ENCODE measurements at places on chromosomes 1 and 21.

DNA sequence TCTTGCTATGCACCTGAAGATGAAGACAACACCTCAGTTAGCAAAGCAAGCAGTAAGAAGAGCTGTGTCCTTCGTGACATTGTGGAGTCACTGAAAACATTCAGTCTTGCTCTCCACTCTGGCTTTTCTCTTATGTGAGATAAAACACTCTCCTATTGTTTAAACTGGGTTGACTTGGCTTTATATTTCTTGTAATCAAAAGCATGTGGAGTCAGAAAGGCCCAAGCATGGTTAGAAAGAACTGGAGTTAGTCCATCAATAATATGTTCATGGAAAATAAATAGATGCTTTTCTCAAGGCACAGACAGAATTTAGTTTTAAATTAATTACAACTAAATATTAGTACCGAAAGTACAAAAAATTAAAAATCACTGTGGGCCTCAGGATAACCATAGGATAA, 61.7 kb downstream of the UBE2U start:
- no peak for DNase-seq

DNA sequence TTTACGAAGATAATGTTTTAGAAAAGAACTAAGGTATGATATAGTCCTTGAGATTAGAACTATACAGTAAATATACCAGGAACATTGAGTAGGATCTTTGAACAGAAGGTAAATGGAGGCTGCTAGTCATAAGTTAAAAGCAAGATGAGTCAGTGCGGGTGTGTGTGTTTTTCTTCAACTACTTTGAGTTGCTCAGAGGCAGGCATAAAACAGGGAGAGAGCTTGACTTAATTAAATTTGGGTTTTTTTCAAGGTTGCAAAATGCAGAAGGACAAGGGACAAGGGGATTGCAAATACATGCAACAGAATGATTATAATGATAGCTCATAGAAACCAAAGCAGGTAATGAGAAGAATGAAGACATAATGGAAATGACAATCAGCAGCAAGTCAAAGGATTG, 815.1 kb downstream of the NCAM2 start:
- DNase-seq: no peak

GRCh38 chr1:4664606-4665005, 10.2 kb downstream of the AJAP1 start:
- DNase-seq: no peak

DNA sequence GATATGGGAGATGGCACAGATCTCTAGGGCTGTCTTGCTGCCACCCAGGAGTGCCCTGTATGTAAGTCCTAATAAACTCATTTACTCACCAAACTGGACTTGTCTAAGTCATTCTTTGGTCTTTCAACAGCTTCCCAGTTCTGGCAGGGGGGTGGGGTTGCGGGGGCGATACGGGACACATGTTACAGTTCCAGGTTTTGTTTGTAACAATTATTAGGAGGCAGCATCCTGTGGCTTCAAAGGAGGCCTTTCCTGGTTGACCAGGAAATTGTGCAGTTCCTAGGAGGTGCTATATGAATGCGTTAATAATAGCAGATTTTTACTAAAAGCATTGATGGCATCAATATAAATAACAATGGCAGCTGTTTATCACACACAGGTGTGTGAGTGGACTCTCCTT, 42.7 kb upstream of the TRIM45 start:
- no peak for DNase-seq

- DNase-seq: no peak
Measured at GRCh38 chr1:219629296-219629880, 16.5 kb upstream of the ZC3H11B start.

- DNase-seq: no peak
Measured at GRCh38 chr1:33741749-33742148, 122.1 kb upstream of the HMGB4 start.

- DNase-seq: no peak
Measured at GRCh38 chr1:237932816-237933215, 42.1 kb upstream of the ZP4 start.

DNA sequence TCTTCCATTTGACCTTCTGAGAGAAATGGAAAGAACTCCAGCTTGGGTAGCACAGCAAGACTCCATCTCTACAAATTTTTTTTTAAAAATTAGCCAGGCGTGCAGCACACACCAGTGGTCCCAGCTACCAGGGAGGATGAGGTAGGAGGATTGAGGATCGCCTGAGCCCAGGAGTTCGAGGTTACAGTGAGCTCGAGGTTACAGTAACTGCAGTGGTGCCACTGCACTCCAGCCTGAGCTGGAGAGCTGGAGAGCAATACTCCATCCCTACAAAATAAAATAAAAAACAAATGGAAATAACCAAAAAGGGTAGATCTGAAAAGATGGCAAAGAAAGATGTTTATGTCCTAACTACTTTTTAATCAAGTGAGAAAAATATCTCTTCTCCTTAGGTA, 14.5 kb downstream of the POGZ start:
- DNase-seq: no peak

DNA sequence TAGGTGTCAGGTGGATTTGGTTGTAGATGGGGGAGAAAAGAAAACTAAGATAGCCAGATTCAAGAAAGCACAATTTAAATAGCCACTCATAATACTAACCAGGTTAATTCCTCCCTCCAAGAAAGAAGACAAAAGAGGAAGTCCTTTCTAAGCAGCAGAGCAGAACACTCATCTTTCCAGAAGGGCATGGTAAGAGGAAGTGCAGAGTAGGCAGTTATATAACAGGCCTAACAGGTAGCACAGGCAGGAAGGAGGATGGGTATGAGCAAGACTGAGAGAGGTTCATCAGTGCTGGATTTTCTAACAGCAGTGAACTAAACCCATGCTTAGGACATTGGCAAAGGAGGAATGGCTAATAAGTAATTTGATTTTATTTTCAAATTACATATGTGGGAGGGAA, 517.5 kb downstream of the PLPP3 start:
- DNase-seq: peak; percentile 60

DNA sequence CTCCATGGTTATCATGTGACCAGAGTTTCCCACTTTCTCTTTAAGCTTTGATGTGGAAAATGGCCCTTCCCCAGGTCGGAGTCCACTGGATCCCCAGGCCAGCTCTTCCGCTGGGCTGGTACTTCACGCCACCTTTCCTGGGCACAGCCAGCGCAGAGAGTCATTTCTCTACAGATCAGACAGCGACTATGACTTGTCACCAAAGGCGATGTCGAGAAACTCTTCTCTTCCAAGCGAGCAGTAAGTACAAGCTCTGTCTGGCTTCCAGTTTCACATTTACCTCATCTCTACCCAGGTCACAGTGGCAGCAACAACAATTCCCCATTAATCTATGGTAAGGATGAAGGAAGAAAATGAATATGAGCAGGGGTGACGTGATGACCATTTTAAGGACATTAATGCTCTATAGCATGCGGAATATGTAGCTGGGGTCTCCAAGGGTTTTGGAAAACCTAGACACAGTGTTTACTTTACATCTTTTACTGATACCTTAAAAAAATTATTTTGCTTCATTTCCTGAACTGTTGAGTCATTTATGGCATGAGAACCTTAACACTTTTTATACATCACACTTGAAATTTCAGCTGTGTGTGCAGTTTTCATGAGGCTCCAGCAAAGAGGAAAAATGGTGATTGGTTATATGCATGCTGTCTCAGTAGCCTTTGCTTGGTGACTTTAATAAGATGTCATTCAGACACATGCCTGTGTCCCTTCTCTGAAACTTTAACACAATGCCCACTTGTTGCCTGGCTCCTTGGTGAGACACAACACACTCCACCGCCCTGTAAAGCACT, 286.3 kb upstream of the SGIP1 start:
- no peak for DNase-seq

DNA sequence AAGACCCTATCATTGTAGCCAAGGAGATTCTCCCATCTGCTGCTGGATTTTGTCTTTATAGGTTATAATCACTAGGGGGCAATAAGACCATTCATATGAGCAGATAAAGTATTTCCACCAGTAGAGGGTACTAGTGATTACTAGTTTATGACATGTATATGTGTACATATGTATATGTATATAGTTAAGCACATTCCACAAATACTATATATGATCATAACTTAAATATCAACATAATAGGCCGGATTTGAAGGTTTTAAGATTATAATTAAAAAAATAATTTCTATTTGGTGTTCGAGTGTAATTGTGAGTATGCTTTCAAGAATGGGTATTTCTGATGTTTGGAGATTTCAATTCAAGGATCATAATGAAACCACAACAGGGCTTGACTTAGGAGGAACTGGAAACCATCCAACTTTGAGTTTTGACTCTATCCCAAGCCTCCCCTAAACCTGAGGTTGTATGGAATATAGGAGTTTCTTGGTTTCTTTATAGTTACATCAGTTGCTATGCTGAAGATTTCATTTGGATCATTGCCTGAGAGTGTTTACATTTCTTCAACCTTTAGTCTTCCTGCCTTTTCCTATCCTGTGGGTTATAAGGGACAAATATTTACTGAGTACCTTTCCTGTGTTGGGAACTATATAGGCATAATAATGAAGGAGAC, 16.9 kb downstream of the TCEANC2 start:
- peak; percentile 70 for DNase-seq

DNA sequence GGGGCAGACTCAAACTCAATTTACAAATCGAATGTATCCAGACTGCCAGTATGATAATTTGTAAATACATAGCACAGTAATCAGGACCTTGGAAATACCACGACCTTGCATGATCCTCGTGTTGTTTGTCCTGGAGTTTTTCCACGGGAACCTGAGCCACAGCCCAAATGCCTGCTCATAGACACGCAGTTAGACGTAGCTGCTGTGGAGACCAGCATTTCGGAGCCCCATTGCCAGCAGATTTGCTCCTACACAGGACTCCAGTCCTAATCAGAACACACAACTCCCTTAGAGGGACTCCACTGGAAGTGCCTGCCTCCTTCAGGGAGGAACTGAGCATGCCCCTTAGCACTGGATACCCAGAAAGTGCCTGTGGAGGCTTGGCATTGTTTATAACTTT, 163.2 kb downstream of the GALNT2 start:
- DNase-seq: no peak

- no peak for DNase-seq
Measured at GRCh38 chr1:221347706-221348105, 394.2 kb downstream of the DUSP10 start.

GRCh38 chr1:65341381-65341780, 32.0 kb downstream of the DNAJC6 start:
- no peak for DNase-seq

DNA sequence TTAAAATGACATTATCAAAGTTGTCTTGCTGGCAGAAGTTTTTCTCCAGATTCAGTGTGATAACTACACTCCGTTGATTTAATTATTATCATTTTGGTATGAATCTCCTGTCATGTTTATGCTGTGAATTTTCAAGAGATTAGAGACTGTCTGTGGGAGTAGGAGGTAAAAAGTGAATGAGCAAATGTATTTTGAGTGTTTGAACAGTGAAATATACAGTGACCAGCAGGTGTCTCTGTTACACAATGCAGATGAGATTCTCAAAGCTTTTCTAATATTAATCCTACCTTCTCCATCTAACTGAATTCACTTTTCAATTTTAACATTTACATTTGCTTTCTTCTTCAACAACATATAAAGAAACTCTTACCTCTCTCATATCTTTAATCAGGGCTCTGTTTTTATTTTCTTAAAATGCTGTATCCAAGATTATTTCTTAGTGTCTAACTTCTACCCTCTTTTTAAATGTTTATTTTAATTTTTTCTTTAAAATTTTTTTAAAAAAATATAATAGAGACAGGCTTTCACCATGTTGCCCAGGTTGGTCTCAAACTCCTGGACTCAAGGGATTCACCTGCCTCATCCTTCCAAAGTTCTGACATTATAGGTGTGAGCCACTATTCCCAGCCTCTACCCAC, 20.9 kb upstream of the HSPA13 start:
- peak; percentile 30 for DNase-seq

GRCh38 chr1:24806588-24806987, 61.3 kb downstream of the CLIC4 start:
- DNase-seq: no peak

DNA sequence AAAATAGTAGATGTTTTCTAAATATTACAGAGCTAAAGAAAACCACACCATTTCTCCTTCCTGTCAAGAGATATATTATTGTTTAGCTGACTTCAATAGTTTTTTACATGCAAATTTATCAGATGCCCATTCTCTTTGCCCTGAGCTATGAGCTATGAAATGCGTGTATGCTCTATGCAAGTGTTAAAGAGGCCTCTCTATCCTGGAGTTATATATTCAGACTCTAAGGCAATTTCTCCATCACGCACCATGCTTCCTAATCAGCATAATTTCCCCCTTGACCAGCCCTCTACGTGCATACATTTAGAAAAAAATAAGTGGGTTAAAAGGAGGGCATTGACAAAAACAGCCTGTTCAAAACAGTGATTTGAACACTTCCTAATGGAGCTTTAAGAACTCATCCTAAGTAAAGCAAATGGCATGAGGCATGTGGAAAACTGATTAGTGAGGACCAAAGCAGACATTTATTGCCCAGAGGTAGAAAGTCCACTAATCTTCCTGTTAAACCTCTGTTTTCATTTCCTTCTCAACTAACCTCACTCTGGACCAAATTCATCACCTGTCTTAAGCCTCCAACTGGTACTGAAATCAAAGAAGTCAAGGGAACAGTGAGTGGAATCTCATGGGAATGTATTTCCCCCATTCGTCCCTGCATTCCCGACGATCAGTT, 565.8 kb upstream of the PKN2 start:
- DNase-seq: no peak

GRCh38 chr1:41805771-41806471, 112.8 kb downstream of the HIVEP3 start:
- DNase-seq: no peak

DNA sequence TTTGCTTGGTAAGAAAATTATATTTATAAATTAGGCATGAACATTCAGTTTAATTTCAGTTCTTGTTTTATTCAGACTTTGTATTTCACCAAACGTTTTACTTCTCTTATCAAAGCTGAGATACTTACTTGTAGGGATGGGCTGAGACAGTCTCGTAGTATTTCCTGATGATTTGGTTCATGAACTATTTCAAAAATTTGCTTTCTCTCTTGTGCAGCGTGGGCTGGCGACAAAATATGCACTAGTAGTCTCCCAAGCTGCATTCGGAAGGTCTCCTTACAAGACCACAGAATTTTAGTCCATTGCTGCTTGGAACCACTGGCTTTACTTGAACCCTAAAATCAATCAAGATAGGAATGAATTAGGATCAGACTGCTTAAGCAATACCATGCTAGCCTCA, 91.7 kb upstream of the GNG4 start:
- DNase-seq: no peak

- DNase-seq: peak; percentile 66
Measured at GRCh38 chr1:66402194-66402593, 131.8 kb upstream of the SGIP1 start.

DNA sequence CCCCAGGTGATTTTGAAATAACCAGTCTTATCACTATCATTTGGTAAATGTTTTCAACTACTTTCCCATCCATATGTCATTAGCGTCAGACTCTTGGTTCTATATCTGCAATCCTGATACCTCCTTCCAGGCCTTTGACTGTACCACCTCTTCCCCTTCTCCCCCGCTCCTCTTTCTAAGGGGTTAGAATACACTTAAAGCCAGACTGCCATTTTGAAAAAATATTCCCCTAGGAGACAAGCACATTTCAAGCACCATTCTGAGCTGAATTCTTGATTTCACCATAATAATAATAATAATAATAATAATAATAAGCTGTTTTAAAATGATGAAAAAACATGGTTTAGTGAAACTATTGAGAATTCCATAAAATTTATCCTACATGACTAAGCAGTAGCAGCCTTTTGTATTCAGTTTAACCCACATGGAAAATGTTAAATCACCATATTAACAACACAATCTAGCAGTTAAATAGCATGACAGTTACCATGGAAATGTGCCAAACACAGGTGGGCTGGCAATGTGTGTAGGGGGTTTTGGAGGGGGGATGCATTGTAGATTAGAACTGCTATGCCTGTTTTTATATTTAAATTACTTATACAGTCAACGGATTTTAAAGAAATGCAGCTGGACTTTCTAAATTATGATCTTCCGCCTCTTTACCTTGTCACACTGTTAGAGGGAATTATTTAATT, 480.2 kb upstream of the DEPDC1 start:
- DNase-seq: no peak

Measured in MV-4-11 (cell line).